ENCODE measurements at places on chromosomes 4 and X.

GRCh38 chr4:108890484-108890881, 127.6 kb upstream of the ETNPPL start:
- no peak for DNase-seq

DNA sequence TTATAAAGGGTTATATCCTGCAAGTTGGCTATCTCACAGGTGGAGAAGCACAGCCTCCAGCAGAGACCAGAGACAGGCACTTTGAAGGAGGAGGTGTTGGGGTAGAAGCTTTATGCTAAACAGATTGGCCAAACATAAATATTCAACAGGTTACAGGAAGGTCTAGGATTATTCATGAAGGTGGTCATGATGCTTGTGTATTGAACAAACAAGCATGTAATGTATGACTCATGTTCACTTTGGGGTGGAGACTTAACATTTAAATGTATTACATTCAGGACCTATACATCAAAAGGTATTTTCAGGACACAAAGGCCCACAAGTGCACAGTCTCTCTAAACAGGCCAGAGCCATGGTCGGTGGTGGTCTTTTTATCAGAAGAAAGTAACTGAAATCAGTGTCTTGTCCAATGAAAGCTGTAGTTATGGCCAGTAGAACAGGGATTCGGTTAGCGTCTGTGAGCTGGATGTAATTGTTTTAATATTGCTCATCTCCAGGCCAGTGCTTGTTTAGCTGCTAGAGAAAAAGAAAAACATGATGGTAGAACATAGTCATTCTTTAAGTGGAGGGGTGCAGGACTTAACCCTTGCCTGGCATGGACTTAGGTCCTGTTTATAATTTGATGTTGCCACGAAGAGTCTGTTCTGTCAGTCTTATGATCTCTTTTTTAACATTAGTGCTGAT, 555.2 kb upstream of the PCDH10 start:
- DNase-seq, result no peak

DNA sequence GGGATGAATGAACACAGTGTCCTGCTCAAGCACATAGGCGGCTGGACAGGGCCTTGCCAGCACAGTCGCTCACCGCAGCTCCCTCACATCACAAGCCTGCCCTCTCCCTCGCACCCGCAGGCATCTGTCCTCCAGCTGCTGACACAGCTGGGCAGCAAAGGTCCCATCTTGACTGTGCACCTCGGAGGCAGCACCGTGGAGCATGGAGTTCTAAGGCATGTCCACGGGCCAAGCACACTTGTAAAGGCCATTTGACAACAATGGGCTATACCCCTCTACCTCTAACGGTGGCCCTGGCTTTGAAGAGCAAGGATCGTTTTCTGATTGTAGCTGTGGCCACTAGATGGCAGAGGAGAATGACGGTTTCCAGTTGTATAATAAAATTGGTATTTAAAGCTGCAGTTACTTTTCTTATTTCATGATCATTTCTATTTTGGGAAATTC, 53.8 kb downstream of the APLN start:
- DNase-seq, result no peak

DNA sequence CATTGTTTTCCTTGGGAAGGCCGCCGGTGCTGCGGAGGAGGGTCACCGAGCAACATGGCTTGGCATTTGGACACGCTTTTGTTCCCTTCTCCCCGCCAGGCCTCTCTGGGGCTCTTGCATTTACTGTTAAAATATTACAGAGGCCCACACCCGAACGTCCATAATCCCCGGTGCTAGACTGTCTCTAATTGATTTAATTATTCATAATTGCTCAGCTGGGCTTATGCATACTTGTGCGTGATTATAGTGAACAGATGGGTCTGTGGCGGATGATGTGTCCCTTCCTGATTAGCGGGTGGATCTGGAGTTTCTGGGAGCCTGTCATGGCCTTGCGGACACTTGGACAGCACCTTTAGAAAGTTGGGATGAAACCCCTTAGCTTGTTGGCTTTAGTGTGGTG, 100.2 kb upstream of the MSX1 start:
- DNase-seq, result no peak

DNA sequence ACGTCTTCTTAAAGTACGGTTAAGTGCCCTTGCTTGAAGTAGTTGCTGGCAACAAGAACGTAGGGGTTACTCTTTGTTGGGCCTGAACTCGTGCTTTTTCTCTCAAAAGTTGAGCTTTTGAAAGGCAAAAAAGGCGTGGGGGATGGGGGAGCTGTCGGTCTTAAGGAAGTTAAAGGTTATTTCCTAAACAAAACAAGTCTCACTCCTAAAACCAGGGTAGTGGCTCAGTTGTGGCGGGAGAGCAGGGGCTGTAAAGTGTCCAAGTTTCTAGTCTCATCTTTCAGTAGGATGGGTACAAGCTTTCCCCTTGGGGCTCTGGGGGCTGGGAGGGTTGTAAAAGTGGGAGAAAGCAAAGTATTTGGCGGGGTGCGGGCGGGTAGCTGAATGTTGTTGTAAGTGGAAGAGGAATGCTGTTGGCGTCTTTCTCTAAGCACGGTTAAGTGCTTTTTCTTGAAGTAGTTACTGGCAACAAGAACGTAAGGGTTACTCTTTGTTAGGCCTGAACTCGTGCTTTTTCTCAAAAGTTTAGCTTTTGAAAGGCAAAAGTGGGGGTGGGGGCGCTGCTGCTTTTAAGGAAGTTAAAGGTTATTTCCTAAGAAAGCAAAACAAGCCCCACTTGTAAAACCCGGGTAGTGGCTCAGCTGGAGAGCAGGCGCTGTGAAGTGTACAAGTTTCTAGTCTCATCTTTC, 904 bp upstream of the WDR1 start:
- no peak for DNase-seq

GRCh38 chr4:80452768-80453167, 117.2 kb downstream of the CFAP299 start:
- DNase-seq, result no peak

GRCh38 chr4:172232966-172233365, 419.8 kb downstream of the GALNTL6 start:
- DNase-seq, result no peak

DNA sequence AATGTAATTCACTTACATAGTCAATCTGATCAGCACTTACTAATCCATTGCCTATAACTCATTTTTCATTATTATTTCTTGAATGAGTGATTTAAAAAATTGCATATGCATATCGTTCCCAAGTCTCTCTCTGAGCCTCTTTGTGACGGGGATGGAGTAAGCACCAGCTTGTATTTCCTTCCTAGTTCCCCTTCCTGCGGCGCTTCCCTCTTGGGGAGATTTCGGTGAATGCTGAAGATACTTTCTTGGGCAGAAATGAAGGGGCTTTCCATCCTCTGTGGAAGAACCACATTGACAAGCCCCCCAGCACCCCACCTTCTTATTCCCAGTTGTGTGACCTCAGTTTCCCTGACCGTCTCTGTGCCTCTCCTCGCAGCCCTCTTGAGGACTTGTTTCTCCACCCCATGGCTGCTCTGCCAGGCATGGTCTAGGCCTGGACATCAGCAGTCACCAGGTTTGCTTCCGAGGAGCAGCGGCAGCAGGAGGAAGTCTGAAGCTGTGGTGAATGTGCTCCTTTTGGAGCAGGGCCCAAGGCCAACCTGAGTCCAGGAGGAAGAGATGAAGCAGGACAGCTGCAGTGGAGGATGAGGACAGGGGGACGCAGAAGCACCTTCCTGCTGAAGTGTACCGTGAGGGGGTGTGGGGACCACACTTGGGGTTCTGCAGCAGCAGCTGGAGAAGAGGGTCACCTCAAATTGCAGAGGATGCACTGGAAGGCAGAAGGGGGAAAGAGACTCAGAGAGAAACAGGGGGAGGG, 124.9 kb downstream of the IRF2 start:
- no peak for DNase-seq

DNA sequence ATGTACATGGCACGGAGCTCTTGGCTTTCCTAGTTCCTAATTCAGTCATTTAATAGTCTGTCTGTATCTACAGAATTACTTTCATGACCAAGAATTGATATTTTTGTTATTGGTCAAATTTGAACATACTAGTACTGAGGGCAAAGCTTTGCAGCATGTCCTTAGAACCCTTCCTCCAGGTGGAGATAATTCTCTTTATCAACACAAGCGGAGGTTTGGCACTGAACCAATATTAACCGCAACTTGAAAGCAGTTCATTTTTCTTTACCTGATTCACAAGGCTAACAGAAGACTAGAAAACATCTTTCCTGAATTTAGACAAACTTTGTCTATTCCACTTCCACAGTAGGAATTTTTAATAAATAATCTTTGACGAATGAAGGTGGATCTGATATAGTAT, 73.8 kb downstream of the TACR3 start:
- DNase-seq, result no peak

DNA sequence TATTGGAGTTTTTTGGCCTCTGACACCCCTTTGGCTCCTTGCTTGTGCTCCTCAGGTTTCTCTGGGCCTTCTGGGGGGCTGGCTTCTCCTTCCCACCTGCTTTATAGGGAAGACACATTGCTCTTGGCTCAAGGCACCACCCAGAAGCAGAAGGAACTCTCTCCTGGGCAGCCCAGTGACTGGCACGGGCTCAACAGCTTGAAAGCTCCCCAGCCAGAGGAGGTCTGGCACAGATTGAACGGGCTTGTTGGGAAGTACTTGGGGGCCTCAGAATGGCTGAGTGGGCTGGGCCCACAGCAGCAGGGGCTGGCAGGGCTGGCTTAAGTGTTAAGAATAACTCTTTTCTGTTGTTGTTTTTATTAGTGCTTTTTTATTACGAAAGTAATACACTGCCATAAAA, 11.2 kb upstream of the ZNF185 start:
- no peak for DNase-seq

DNA sequence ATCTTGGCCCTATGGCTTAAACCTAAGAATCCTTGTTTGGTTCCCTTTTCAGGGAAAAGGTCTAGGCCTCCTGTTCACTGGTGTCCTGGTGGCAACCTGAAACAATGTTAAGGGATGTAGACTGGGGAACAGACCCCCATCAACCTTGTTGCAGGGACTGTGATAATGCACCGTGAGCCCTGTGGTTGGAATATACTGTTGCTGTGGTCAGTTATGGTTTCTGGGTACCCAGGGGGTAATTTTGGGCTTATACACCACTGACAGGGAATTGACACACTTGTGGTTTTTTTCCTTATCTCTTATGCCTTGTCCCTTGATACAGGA, 64.0 kb upstream of the WDR1 start:
- no peak for DNase-seq

- no peak for DNase-seq
These were observed 39.9 kb downstream of the SEPSECS start for GRCh38 chr4:25120146-25120940.

DNA sequence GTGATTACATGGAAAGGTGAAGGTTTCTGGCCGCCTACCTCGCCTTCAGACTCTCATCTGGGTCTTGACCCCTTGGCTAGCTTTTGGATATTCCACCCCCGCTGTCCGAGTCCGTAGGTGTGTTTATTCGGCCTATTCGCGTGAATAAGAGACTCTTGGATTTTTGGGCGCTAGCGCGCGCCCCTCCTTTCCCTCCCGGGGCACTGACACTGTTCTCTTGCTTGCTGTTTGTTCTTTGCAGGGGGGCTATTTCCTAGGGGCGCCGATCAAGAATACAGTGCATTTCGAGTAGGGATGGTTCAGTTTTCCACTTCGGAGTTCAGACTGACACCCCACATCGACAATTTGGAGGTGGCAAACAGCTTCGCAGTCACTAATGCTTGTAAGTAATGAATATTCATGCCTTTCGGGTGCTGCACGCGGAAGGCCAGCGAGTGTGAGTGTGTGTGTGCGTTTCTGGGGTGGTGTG, 932 bp downstream of the GRIA2 start:
- no peak for DNase-seq

- DNase-seq, result no peak
These were observed 343.7 kb downstream of the DHX15 start for GRCh38 chr4:24240655-24241054.

DNA sequence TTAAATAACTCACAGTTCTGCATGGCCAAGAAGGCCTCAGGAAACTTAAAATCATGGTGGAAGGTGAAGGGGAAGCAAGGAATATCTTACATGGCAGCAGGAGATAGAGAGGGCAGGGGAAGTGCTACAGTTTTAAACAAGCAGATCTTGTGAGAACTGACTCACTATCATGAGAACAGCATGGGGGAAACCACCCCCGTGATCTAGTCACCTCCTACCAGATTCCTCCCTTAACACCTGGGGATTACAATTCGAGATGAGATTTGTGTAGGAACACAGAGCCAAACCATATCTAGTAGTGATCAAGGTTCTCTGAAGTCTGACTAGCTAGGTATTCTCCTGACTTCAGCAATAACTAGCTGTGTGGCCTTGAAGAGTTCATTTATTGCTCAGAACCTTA, 56.0 kb downstream of the BANK1 start:
- no peak for DNase-seq
